ENCODE measurements at places on chromosomes 13 and 19.

- no peak for DNase-seq
Observed at GRCh38 chr13:28621449-28621848, 37.5 kb upstream of the POMP start.

DNA sequence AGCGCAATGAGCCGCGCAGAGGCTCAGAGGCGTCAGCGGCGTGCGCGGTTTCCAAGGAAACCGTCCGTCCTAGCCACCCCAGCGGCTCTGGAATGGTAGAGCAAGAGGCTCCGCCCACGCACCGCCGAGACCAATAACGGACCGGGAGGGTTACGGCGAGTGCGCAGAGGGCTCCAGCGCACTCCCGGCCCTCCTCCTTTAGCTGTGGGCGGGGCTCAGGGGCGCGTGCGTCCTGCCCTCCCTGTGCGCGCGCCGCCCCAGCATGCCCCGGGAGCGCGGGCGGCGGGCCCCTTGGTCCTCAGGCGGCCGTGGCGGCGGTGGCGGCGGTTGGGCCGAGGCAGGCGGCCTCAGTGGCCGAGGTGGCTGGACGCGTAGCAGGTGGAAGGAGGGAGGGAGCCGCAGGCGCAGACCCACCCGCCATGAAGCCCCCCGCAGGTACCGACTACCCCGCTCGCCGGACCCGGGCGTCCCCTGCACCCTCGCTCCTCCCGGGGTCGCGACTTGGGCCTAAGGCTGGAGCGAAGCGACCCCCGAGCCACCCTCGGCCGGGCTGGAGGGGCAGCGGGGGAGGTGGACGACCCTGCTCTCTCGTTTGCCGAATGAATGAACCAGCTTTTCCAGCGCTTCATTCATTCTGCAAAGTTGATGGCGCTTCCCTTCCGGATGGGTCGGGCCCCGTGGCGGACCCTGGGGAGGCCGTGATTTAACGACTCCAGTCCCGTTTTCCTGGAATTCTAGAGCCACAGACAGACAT lies at the start of gene THOP1:
THOP1 (plus strand) TSS at position 260 of the 754 bp plus-strand sequence; CDS start at position 420, 160 bp downstream.
- peak; percentile 99 for DNase-seq

DNA sequence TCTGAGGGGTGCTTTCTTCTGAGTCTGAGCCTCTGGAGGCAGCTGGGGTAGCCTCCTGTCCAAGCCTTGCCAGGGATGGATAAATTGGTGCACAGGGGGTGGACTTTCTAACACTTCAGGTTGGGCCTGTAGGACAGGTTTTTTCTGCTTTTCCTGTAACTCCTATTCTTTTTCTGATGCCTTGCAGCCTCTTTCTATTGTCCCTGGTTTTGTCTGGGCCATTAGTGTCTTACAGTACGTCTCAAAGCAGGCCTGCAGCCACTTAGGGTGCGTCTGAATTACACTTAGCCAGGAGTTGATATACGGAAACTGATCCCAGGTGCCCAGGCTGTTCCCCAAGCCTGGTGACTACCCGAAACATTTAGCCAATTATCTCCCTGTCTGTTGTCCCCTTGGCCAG lies 213.3 kb upstream of the HTR2A start:
- DNase-seq: no peak

- DNase-seq: no peak
Observed at GRCh38 chr13:111111376-111111937, 3.7 kb upstream of the ARHGEF7 start.

DNA sequence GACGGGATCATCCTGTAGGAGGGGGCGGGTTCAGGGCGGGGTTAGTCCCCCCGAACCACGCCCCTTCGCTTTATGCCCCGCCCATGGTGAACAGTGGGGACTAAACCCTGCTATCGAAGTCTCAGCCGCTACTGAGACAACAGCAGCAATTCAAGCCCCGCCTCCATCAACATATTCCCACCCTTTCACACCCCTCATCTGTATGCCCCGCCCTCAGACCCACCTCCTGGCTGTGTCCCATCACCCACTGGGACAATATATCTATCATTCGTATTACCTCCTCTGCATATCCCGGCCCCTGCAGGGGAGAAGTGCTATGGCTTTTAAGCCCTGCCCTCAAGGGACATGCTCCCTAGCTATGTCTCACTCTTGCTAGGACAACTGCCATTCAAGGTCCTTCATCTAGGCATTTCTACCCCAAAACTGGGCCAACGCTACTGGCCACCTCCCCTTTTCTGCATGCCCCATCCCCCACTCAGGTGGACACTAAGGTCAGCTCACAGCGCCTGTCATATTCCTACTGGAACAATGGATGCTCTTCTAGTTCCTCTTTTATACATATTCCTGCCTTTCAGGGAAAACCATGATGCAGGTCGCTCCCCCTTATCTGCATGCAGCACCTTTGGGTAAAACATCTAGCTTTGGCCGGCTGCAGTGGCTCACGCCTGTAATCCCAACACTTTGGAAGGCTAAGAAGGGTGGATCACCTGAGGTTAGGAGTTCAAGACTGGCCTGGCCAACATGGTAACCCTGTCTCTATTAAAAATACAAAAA lies 11.9 kb downstream of the LRFN1 start:
- DNase-seq: no peak

All from CD4-positive, alpha-beta T cell treated with Interleukin-15 for 1 hour (primary cell).